Muscle of leg (tissue), 16 donors: ENCODE measurements at places on chromosomes 5 and 9. TPM values are rescaled to one million over a fixed set of nuclear protein-coding genes. Genes with fewer than 3 reads are reported as not detected.

GRCh38 chr5:159576902-159577301 lies 246.6 kb upstream of the IL12B start:
- no peak for DNase-seq

GRCh38 chr5:178203670-178204181 lies 607 bp upstream of the HNRNPAB start:
- DNase-seq: no peak

DNA sequence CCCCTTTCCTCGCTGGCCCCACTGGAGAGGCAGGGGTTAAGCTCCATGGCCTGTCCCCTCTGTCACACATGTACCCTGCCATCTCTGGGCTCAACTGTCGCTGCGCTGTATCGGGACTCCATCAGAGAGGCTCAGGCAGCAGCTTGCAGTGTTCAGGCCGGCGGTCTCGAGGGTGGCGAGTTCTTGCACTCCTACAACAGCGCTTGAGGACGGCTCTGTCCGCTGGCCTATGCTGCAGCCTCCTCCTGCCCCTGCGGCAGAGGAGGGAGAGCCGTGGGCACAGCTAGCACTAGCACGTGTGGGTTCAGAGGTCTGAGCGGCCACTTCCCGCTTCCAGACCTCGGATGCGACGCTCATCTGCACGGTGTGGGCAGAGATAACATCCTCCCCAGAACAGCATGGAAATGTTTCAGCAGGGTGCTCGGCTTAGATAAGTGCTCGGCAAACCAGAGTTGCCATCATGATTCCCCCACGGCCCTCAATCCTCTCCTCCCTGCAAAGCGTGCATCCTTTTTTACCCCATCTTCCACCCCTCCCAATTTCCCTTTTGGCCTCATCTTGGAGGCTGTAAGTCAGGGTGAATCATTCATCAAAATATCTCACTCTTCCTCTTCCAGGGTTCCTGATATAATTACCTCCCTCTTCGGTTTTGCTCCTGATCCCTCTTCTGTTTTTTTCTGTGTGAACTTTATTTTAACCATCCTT lies 41.9 kb upstream of the FUBP3 start:
- DNase-seq: no peak

DNA sequence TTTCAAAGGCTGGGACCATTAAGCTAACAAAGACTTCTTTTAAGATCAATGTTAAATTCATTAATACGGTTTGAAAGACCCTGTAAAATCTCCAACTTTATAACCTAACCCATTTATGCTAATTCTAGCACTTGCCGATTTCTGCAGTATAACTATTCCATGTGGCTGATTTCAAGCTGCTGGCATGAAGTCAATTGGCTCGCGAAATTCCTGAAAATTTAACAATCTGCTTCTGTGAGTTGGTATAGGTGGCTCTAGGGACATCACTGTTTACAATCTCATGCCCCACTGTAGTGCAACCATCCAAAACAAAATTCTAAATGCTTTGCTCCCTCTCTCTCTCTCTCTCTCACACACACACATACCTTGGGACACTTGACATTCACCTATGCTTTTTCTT lies 70.2 kb downstream of the LPAR1 start:
- DNase-seq: no peak

DNA sequence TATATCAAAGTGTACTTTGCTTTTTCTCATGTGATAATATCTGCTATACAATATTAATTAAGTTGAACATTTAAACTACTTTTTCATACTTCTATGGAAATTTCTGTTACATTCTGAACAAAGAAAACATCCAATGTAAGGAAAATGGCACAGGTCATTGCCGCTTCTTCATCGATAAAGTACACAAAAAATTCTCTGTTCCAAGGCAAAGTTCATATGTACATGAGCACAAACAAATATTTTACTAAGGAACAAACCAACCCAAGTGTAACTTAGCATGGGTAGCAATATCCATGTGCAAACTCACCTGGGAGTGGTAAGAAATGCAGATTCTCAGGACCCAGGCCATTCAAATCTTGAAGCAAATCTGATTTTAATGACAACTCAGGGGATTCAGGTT lies 139.8 kb downstream of the TMEM161B start:
- no peak for DNase-seq

DNA sequence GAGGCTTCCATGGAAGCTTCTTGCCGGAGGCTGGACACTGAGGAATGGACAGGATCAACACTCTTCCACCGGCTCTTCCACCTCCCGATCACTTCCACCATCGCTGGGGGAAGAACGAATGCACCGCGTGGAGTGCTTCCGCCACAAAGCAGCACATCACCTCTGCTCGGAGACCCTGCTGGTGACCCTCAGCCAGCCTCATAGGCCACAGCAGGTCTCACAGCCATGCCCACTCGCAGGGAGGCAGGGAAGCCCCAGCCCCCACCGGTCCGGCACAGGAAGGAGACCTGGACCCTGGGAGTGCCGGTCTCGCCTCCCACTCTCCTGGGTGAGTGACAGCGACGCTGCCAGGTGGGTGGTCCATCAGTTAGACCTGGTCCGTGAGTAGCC lies 4.7 kb downstream of the MRPL36 start:
- DNase-seq: no peak

DNA sequence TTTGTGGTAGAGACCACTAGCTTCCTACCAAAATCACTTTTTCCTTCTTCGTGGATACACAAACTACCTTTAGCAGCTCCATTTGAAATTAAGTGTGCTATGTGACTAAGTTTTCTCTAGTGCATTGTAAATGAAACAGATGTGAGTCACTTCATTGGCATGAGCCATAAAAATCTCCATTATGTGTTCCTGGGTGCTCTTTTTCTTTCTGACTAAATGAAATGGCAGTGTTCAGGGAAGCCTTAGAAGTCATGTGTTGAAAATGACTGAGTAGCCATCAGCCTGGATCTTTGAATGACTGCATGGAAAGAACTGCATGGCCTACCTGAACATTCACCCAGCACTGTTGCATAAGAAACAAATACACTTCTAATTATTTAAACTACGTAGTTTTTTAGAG lies 107.9 kb downstream of the NDUFAF2 start:
- DNase-seq: no peak

DNA sequence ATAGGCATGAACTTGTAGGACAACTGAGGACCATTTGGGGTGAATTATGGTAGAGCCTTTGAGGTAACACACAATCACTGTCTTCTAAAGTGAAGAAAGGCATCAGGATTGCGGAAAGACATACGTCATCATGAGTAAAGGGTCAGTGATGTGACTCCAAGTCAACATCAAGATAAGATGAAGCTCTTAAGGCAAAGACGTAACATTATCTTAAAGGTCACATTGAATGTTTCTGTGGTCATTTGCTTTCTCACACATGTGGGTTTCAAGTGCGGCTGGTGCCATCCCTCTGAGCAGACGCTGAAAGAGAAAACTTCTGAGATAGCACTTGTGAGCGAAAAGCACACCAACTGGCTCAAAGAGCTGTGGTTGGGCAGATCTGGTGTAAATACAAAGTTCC lies 63.3 kb upstream of the GRAMD2B start:
- no peak for DNase-seq

Gene NR5A1
- not detected for total RNA-seq

Gene PCDHA11
- total RNA-seq: 0.09 TPM

Gene SLC27A6
- 1.0 TPM for total RNA-seq
